Motor neuron (in vitro differentiated cells): ENCODE measurements at places on chromosomes 16 and 17. TPM values are rescaled to one million over a fixed set of nuclear protein-coding genes. Genes with fewer than 3 reads are reported as not detected.

The CDRT15L2 gene
- total RNA-seq: not detected in 2 replicates

The RPH3AL gene
- 2.5 and 2.6 TPM in 2 replicates for total RNA-seq

The OR3A3 gene
- total RNA-seq: 0.10 and 0.14 TPM in 2 replicates

The NARF gene
- total RNA-seq: 81.3 and 84.8 TPM in 2 replicates

The CNTNAP1 gene
- 15.6 and 18.7 TPM in 2 replicates for total RNA-seq

The NFAT5 gene
- total RNA-seq: 8.1 and 8.2 TPM in 2 replicates

The SEZ6 gene
- total RNA-seq: 7.2 and 8.4 TPM in 2 replicates

The KRT16 gene
- total RNA-seq: 2.7 and 3.2 TPM in 2 replicates

The MGAT5B gene
- total RNA-seq: 1.3 and 2.1 TPM in 2 replicates

The ANKFN1 gene
- 19.2 and 25.1 TPM in 2 replicates for total RNA-seq

The TSPOAP1 gene
- 12.1 and 13.4 TPM in 2 replicates for total RNA-seq

The KRT33A gene
- total RNA-seq: not detected in 2 replicates

The SDK2 gene
- 9.6 and 11.1 TPM in 2 replicates for total RNA-seq

The MYH11 gene
- total RNA-seq: 0.64 and 0.67 TPM in 2 replicates

The CLEC18B gene
- total RNA-seq: 1.1 and 1.7 TPM in 2 replicates

The KPNA2 gene
- total RNA-seq: 331 and 337 TPM in 2 replicates

The TEX19 gene
- total RNA-seq: 0.36 and 0.85 TPM in 2 replicates

The MRM1 gene
- total RNA-seq: 11.9 and 14.7 TPM in 2 replicates

The TBC1D26 gene
- total RNA-seq: 0.69 and 1.0 TPM in 2 replicates

The CACNG1 gene
- total RNA-seq: 0.65 and 0.88 TPM in 2 replicates

The KRTAP9-2 gene
- total RNA-seq: 0.89 TPM in 1 of 2 replicates, not detected in the other
